Activated CD4-positive, CD25-positive, alpha-beta regulatory T cell (primary cell): ENCODE measurements at places on chromosomes 2 and 18.

DNA sequence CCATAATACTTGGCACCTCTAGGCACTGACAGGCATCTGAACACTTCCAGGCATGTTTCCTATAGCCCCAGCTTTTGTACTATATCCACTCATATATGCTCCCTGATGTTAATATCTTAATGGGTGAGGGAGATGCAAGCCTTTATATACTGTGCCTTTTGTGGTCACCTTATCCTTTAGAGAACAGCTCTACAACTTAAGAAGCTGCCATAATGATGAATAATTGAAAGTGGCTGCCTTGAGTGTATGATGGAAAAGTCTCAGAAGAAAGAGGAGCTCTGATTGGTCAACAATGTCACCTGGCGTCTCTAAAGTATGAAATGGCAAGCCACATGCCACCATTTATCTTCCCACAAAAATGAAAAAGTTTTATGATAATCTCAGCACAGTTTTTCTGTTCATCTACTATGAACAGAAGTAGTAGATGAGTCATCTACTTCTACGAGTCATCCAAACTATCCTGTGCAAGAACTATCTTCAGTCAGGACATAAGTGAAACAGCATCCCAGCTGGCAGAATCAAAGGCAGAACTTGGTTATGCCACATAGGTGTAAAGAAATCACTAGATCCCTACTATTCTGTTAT, 997.9 kb upstream of the CELF4 start:
- DNase-seq = no peak

GRCh38 chr2:159516241-159516758, 100.0 kb downstream of the BAZ2B start:
- no peak for DNase-seq

DNA sequence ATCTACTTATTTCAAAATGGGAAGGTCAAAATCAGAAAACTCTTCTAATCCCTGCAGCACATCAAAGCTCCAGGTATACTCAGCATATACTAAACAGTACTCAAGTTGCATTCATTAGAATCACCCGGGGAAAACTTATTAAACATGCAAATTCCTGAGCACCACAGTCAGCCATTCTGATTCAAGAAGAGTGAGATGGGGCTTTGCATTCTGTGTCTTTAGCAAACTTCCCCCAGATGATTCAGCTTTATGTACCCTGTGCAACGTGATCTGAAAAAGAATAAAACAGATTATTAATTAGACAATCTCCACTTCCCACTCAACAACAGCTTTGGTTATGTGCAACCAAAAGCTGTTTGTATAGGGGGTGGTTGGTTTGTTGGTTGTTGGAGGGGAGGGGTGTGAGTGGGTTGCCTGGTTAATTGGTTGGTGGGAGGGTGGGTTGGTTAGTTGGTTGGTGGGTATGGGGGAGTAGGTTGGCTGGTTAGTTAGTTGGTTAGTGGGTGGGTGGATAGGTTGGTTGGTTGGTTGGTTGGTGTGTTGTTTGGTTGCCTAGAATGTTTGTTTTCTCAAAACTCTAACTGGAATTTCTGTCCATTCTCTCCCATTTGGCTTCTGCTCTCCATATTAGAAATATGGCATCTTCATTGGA, 112.5 kb upstream of the AGAP1 start:
- DNase-seq = no peak

DNA sequence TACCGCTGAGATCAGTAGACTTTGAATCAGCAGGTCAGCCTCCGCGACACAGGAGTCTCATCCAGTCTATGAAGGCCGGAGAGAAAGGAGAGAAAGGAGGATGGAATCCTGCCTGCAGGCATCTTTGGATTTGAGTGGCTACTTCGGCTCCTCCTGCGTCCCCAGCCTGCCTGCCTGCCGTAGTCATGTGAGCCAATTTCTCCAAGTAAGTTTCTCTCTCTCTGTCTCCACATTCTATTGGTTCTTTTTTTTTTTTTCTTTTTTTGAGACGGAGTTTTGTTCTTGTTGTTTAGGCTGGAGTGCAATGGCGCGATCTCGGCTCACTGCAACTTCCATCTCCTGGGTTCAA, 16.7 kb downstream of the PDCD1 start:
- no peak for DNase-seq

GRCh38 chr2:188485496-188485895, 193.8 kb downstream of the GULP1 start:
- DNase-seq = no peak
